ENCODE measurements at places on chromosomes 4 and X. TPM values are rescaled to one million over a fixed set of nuclear protein-coding genes. Genes with fewer than 3 reads are reported as not detected.

GRCh38 chrX:107773906-107774435, 1.6 kb downstream of the TSC22D3 start:
- no peak for DNase-seq

DNA sequence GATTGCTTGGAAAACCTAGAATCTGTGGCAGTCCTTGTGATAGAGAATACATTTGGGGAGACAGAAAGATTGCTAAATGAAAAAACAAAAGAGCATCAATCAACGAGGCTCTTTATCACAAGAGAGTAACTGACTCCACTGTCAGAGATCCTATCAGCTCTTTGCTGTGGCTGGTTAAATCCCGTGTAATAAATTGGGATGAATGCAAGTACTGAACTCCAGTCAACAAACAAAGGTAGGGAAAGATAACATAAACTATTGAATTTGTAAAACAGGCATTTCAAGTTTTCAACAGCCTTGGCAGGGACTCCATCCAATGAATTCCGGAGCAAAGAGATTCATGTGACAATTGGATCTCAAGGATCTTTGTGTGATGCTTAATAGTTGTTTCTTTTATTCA, 21.3 kb downstream of the MMRN1 start:
- no peak for DNase-seq

- DNase-seq = no peak
Observed at GRCh38 chr4:151933122-151933827, 172.5 kb upstream of the GATB start.

DNA sequence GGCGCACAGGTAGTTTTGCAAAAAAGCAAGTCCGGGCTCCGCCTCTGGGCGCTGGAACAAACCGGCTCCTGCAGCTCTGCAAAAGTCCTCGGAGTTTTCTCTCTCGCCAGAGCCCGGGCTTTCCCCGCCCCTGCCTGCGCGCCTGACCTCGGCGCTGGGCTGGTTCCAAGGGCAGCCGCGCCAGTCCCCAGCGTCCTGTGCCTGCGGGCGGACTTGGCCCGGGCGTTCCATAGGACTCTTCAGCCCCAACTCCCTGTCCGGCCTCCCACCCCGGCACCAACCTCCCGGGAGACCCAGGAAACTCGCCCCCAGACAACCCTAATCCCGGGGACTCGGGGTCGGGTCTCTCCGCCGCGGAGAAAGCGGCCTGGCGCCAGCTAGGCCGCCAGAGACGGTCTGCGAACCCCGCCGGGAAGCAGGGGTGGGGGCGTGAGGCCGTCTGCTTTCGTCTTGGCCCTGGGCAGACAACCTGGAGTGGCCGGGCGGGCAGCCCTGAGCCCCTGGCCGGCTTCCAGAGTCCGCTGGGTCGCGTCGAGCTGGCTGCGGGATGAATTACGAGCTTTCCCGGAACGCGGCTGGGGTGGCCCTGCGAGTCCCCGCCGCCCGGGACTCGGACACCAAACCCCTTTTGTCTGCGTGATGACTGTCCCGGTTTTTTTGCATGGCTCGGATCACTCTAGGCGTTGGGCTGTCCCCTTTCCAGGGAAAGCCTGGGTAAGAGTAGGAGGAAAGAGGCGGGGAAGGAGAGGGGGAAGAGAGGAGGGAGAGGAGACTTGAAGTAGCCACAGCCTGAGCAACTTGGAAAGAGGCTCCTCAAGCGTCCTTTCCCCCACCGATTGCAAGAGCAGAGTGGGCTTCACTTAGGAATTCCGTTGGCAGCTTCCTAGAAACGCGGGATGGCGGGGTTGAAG, 916 bp downstream of the MXRA5 start:
- no peak for DNase-seq

The SCML1 gene
- total RNA-seq = 20.1 TPM

The MAGEA1 gene
- not detected for total RNA-seq

The EFNB1 gene
- total RNA-seq = 19.4 TPM

The FAM133A gene
- total RNA-seq = 0.35 TPM

The C1QTNF7 gene
- 24.0 TPM for total RNA-seq

The AMBN gene
- total RNA-seq = not detected
